ENCODE measurements at places on chromosomes 12 and 14. TPM values are rescaled to one million over a fixed set of nuclear protein-coding genes. Genes with fewer than 3 reads are reported as not detected.

The INSM2 gene
- not detected for total RNA-seq

GRCh38 chr14:105089746-105090492 lies 24.7 kb upstream of the GPR132 start:
- DNase-seq: no peak

DNA sequence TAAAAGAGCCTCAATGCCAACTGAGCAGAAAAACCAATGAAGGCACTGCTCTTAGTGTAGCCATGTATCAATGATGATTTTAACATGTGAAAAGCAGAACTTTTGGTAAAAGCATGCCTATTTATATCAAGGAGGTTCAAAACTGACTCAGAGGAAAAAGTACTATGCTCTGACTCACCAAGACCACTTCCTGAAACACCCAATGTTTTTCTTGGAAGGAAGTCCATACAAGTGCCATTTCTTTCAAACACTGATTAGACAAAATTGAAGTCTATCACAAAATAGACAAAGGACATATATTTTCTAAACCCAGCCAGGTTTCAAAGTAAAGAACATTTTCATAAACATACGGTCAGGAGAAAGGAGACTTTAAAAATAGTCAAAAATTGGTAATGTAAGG lies 88.6 kb downstream of the EPS8 start:
- peak; percentile 86 for DNase-seq

DNA sequence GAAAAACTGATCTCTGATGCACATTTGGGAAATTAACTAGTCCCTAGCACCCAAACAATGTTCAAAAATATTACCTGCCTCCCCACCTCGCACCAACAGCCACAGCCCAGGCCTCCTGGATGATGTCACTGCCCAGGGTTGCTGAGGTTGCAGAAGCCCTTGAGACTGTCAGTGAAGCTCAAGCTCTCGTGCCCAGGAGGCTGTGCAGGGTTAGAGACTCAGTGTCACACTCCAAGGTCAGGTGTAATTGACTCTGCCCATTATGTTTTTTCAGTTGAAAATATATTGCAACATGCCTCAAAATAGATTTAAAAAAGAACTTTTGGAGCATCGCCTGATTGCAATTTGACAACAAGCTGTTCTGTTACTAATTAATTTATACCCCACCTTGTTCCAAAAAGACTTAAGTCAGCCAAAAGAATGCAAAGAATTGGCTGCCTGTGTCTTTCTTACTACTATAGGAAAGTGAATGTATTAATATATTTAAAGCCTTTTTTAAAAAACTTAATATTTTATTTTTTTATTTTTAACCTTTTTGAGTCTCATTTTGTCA lies 72.3 kb downstream of the CMAS start:
- DNase-seq: no peak

DNA sequence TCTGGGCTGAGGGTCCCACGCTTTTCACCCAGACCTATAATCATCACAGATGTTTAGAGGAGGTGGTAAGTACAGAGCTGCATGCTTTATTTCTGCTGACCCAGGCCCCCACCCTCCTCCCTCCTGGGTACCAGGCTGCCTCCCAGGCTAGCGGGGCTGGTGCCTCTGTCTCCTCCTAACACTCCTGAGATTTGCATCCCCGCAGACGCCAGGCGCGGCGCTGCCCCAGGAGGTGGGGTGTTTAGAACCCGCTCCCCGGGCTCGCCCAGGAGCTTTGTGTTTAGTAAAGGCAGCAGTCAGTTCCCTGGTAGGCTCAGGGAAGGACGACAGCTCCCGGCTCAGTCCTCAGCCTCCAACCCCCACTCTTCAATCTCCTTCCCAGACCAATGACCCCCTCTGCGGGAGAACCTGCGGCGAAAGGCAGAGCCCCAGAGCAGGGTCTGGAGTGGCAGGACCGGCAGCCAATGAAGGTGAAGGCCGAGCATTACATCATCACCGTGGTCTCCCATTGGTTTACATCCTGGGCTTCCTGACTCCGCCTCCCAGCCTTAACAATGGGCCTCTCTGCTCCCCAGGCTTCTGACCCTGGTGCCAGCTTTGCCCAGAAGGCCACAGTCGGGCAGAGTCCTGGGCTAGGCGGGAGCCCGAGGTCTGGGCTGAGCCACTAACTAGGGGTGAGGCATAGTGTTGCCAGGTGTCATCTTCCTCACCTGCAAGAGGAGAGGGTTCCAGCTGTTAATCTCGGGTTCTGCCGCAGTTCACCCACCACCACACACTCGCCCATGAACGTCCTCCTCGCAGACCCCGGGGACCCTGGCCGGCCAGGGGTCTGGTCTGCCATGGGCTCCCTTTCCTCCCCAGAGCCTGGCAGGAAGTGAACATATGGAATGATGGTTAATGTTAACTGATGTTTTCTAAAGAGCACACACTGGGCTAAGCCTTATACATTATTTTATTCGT lies 57.5 kb downstream of the CALM1 start:
- peak; percentile 49 for DNase-seq

The CACNA2D4 gene
- 3.2 TPM for total RNA-seq

DNA sequence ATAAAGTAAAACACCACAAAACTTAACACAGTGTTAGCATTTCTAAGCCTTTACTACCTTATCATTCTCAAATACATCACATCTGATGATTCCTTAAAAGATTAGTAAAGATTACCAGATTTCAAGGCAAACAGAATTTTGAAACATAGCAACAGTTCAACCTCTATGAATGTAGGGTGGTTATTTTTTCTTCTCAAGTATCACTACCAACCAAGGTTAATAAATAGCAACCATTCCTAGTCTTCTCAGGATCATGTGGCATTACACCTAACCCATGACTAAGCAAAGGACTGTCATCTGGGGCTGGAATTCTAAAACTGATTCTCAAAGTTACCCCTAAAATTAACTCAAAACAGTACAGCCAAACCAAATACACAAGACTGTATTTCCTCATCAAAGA lies 39.4 kb upstream of the CSRNP2 start:
- DNase-seq: peak; percentile 56

DNA sequence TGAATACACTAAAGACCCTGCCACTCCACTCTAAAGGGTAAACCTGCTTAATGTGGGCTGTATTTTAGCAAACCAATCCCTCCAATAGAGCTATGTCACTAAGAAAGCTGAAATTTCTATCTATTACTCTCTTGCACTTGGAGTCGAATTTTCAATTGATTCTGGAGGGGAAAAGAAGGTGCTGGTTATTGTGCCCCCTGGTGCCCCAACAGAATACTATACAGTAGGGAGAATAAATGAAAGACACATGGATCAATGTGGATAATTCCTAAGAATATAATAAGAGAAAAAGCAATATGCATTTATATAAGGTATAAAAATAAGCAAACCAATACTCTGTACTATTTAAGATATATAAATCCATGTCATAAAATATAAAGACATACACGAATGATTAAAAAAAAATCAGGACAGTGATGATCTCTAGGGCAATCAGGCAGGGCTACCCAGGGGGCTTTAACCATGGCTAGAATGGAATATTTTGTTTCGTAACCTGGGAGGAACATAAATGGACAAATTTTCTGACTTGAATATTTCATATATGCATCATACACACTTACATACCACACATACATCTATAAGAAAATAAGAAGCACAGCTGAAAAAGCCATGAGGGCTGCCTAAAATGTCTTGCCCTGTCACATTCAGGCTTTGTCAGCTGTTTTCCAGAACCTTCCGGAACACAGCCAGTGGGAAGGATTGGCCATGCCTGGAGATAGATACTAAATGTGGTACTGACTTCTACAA lies 54.4 kb downstream of the EFCAB11 start:
- DNase-seq: no peak

The CCNB1IP1 gene
- total RNA-seq: 246 TPM

DNA sequence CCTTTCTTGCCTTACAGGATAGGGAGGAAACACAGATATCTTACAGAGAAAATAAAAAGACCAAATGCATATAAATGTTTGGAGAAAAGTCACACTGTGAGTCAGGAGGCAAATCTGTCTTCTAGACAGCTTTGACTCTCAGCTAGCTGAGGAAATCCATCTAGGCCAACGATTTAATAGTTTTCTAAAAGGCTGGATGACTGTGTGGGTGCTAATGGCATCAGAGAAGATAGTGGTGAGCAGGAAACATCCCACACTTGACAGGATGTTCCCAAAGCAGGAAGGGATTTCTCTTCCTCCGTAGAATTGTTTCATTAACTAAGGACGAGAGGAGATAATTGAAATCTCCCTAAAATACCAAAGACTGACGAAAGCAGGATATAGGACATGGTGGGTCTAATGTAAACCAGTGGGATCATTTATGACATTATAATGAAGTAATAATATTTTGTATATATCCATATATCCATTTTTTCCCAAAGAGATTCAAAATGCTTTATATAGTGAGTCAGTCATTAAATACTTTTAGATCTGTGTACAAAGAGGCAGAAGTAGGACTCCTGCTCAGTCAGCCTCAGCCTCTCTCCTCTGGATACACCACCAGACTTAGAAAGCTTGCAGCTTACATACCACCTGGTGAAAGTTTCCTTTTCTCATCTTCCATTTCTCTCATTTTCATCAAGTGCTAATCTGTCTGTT lies 44.3 kb upstream of the PSMA6 start:
- DNase-seq: no peak

- DNase-seq: no peak
Observed at GRCh38 chr14:78566859-78567172, 396.6 kb downstream of the NRXN3 start.

DNA sequence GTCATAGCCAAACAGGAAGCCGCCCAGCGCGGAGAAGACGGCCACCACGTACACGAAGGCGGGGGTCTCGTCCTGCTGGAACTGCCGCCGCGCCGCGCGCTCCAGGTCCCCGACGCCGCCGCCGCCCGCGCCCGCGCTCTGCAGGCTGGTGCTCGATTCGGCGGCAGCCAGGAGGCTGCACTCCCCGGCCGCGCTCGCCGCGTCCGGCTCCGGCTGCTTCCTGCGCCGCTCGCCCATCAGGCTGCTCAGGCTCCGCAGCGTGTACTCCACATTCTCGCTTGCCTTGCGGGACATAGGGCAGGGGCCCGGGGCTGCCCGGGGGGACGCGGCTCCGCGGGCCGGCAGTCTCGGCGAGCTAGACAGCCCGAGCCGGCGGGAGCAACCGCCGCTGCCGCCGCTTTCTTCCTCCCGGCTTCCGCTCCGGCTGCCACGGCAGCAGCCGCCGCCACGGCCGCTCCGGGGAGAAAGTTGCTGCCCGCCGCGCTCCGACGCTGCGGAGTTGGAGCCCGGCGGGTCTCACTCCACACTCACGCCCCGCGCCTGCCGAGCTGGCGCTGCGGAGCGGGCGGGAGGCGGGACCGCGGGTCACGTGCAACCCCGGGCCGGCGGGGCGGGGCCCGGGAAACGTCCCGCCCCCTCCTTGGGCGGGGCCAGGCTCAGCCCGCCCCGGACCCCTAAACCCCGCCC lies at the start of gene SLC2A13:
SLC2A13 (minus strand) TSS at position 567 of the 687 bp plus-strand sequence; CDS start at position 294, 273 bp downstream.
- no peak for DNase-seq

- DNase-seq: peak; percentile 16
Observed at GRCh38 chr14:68924186-68925158, 54.6 kb downstream of the ACTN1 start.

DNA sequence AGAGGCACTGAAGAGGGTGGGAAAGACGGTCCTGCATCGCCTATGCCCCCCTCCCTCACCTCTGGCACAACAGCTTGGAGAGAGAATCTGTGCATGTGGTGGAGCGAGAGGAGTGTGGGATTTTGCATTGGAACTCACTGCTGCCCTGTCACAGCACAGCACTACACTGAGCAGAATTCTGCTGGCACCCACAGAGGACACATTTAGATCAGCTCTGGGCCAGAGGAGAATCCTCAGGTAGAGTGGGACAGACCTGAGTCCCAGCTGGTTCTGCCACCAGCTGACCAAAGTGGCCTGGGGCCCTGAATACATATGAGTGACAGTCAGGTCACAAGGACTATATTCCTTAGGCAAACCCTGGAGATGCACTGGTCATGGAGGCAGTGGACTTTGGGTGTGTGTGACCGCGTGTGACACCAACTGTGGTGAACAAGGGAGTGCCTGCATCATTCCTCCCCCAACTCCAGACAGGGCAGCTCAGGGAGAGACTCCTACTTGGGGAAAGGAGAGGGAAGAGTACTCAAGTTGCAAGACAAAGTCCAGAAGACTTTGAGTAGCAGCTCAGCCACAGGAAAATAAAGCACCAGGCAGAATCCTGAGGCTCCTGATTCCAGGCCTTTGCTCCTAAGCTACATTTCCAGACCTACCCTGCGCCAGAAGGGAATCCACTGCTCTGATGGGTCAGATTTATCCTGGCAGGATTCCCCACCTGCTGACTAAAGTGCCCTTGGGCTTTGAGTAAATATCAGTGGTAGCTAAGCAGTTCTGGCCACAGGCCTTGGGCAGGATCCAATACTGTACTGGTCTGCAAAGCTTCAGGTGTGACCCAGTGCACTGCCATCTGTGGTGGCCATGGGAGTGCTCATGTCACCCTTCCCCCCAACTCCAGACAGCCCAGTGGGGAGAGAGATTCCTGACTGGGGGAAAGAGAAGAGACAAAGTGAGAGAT lies 10.6 kb upstream of the ACOT1 start:
- no peak for DNase-seq

DNA sequence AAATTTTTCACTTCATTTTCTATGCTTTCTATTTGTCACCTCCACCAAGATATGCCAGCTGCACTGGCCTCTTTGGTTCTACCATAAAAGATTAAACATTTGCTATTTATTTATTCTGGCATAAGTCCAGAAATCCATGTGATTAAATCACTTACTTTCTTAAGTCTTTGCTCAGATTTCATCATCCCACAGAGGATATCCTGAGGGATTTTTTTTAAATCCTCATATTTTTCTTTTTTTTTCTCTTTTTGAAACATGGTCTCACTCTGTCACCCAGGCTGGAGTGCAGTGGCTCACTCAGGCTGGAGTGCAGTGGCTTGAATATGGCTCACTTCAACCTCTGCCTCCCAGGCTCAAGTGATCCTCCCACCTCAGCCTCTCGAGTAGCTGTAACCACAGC lies 645.4 kb upstream of the ATXN7L3B start:
- DNase-seq: peak; percentile 39

- DNase-seq: no peak
Observed at GRCh38 chr12:79326222-79326621, 364.5 kb downstream of the PAWR start.

The ESR2 gene
- total RNA-seq: 0.14 TPM

GRCh38 chr14:87630846-87631245 lies 362.1 kb downstream of the GALC start:
- no peak for DNase-seq

DNA sequence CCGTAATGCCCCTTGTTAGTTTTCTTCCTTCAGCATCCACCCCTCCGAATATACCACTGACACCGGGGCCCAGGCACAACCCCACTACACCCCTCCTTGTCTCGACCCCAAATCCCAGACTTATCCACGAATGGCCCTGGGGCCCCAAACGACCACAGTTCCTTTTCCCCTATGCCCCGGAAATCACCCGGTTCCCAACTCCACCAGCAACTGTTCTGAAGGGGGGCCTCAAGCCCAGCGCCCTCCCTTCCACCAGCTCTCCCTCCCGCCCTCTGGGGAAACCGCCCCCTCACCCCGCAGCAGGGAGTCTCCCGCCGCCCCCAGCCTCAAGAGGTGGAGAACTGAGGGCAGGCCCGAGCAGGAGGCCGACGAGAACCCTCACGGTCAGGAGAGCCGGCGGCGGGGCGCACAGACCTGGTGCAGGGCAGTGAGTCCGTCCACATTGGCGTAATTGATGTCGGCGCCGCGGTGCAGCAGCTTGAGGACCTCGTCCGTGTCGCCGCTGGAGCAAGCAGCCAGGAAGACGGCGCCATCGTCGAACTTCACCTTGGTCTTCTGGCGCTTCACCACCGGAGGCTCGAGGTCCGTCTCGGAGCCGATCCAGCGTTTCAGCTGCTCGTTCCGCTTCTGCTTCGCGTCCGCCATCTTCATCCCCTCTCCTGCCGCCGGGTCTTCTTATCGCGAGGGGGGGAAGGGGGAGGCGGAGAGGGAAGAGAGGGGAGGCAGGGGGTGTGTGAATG lies 446 bp downstream of the PPP1R12A start:
- DNase-seq: no peak

GRCh38 chr14:89206389-89207031 lies 210.5 kb downstream of the FOXN3 start:
- no peak for DNase-seq

Measured in kidney epithelial cell (primary cell).